ENCODE measurements at places on chromosomes 2 and 18.

DNA sequence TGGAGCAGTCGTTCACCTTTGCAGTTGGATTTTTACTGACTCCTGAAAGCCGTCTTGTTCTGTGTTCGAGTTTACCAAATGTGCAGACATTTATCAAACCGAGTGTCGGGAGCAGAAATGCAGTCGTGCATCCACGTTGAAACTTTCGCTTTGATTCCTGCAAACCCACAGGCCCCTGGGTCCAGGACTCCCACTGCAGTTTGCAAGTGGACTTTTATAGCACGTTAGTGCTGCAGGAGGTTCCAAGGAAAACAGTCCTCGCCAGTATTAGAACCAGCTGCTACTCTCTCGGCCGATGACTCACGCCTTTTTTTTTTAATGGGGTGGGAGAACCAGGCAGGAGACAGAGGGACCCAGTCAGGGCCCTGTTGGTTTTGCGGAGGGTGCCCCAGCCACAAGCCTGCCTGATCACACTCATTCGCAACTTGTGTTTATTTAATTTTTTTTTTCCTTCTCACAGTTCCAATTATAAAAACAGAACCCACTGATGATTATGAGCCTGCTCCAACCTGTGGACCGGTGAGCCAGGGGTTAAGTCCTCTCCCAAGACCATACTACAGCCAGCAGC, 90.1 kb downstream of the NFATC1 start:
- no peak for DNase-seq

GRCh38 chr2:237714690-237715458, 83.7 kb upstream of the RBM44 start:
- DNase-seq: no peak

DNA sequence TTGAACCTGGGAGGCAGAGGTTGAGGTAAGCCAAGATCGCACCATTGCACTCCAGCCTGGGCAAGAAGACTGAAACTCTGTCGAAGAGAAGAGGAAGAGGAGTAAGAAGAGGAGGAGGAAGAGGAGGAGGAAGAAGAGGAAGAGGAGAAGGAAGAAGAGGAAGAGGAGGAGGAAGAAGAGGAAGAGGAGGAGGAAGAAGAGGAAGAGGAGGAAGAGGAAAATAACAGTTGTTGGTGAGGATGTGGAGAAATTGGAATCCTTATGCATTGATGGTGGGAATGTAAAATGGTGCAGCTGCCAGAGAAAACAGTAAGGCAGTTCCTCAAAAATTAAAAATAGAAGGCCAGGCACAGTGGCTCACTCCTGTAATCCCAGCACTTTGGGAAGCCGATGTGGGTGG, 8.5 kb upstream of the NCL start:
- DNase-seq: no peak

GRCh38 chr18:51330148-51330547, 132.7 kb upstream of the MEX3C start:
- DNase-seq: no peak

DNA sequence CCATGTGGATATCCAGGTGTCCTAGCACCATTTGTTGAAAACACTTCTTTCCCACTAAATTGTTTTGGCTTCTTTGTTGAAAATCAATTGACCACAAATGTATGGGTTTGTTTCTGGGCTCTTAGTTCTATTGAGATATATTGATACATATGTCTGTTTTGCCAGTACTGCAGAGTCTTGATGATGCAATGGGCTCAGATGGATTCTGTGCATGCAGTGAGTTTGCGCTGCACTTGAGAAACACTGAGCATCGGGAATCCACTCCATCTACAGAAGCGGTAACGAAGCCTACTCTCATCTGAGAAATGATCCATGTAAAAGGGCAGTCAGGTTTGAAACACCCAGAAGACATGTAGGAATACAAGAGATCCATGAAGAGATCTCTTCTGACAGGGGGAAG, 21.9 kb upstream of the DNAJC10 start:
- DNase-seq: no peak

DNA sequence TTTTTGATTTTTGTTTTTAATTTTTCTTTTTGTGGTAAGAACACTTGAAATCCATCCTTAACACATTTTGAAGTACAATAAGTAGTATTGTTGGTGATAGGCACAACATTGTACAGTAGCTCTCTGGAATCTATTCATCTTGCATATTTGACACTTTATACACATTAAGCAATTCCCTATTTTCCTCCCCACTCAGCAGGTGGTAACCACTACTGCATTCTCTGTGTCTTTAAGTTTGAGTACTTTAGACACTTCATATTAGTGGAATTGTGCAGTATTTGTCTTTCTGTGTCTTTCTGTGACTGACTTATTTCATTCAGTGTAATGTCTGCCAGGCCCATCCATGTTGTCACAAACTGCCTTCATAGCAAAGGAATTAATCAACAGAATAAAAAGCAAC, 471.7 kb upstream of the CDH20 start:
- DNase-seq: no peak

GRCh38 chr2:167191588-167191987, 303.3 kb downstream of the XIRP2 start:
- no peak for DNase-seq

DNA sequence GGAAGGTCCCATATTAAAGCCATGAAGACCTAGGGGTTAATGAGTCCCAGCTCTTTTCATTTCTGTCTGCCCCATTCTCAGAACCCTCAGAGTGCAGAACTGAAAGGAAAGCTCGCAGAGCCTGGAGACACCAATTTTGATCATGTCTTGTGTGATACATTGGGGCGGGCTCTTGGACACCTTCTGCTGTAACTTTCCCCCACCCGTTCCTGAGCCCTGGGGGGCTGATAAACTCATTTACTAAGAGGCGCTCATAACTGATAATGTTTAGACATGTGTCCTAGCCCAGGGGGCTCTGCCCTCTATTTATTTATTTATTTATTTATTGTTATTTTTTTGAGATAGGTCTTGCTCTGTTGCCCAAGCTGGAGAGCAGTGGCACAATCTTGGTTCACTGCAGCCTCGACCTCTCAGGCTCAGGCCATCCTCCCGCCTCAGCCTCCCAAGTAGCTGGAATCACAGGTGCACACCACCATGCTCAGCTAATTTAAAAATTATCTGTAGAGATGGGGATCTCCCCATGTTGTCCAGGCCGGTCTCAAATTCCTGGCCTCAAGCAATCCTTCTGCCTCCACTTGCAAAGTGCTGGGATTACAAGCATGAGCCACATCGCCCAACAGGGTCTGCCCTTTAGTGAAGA, 72.4 kb upstream of the HAAO start:
- no peak for DNase-seq

DNA sequence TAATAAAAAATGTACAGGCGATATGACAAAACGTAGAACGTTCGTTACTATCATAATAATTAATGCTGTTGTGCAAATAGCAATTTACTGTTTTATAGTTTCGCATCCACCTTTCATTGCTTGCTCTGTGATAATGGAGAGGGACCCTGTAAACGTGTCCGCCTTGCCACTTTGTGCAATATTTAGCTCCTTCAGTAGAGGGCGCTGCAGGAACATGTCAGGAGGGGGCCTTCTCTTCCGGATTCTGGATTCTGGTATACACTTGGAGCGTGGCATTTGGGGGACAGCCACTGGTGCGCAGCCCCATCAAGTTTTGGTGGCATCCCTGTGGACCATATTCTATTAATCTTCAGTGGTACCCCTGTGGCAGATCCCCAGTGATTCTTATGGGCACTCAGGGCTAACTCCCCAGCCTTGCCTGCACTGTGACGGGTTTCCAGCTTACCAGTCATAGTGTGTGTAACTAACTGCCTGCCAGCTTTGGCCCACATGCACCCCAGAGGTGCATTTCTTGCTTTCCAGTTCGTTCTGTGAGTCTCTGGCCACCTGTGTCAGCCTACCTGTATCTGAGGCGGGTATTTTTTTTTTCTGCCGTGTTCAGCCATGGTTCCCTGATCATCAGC, 140.3 kb downstream of the CYRIA start:
- no peak for DNase-seq

- DNase-seq: no peak
These were observed 87.8 kb downstream of the UPP2 start for GRCh38 chr2:158189526-158189925.

DNA sequence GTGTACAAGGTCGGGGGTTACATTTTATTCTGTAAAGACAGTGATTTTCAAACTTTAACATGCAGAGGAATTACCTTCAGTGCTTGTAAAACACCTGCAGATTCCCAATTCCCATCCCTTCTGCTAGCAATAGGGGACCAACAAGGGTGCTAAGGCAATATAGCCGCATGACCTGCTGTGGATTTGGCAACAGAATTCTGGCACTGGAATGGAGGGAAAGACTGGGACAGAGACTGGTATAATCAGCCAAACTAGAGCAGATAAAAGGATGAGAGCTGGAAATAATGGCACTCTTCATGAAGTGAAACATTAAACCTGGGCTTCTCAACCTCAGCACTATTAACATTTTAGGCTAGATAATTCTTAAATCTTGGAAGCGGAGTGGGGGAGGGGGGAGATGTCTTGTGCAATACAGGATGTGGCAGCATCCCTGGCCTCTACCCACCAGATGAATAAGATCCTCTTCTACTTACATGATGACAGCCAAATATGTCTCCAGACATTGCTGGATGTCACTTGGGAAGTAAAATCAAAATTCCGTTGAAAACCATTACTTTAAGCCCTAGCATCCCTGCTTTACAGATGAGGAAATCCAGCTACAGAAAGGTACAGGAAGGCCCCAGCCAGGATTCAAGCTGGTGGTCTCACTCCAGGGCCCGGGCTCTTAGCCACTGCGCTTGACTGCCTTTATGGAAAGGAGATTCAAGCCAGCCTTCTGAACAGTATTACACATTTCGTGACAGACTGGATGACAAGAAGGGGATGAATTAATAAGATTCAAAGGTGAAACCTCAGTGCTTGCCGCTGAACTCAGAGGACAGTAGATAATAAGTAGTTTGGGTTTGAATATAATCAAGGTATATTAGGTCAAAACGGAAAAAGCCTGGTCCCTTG, 1.7 kb downstream of the EVA1A start:
- peak; percentile 5 for DNase-seq

GRCh38 chr2:40034198-40034597, 255.1 kb upstream of the THUMPD2 start:
- DNase-seq: no peak

DNA sequence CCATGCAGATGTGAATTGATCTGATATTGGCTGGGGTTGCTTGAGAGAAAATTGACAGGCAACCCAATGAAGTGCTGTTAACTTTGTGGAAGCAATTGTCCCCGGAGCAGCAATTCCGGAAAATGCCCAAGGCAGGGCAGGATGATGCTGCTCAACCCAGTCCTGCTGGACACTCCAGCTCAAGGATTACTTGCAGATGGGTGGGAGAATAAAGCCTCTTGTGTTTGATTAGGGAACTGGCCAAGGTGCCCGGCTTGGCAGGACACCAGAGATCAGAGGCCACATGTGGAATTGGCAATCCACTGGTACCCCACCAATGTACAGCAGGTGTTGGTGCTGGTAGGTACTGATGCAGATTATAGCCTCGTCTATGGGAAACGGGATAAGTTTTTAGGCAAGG, 12.3 kb upstream of the C2orf42 start:
- DNase-seq: no peak

DNA sequence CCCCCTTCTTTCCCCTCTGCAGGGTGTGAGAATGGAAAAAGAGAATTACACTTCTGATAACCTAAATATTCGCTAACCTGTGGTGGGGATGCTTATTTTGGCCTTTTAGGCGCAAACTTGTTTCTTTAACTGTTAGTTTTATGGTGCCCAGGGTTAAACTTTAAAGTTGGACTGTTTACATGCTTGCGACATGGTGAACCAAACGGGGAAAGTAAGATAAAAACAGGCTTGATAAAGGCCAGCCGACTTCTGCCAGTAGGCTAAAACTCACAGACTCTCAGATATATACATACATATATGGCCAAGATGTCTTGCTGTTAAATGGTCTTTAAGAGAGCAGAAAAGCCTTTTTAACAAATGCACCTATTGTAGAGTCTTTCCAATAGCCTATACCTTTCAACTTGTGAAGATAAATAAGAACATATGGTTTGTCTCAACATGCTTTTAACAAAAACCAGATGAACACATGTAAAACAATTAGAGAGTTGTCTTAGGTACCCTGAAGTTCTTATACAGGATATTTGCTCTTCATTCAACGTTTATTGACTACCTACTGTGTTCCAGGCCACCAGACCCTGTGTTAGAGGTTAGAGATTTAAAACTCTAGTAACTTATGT, 29.0 kb downstream of the PRKCE start:
- DNase-seq: no peak

GRCh38 chr2:234366891-234367290, 130.0 kb downstream of the ARL4C start:
- DNase-seq: no peak

DNA sequence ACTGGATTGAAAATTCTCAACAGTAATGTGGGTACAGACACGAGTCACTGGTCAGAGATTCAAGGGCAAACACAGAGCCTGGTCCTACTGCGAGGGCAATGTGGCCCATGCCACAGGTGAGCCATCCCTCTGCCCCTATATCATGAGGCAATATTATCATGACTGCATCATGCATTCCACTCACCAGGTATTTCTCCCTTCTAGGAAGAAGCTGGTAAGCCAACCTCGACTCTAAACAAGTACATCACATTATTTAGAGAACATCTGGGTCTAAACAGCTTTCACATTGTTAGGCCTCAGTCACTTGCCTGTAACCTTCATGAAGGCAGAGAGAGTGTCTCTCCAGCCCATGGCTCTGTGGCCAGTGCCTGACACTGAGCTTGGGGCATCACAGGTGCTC, 14.6 kb upstream of the RPL31 start:
- DNase-seq: no peak

DNA sequence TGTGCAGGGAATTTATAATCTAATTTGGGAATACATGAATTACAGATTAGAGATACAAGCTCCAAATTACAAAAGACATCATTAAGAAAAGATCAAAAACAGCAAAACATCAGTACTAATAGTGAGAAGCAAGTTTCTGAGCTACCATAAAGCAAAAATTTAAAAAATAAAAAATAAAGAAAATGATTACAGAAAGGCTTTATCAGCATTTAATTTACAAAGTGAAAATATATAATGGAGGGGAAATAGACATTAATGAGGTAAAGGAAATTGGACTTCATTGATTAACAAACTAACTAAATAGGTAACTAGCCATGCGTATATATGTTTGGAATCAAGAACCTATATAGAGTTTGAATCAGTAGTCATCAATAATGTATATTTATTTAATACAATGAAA, 712.9 kb upstream of the DDX18 start:
- no peak for DNase-seq

DNA sequence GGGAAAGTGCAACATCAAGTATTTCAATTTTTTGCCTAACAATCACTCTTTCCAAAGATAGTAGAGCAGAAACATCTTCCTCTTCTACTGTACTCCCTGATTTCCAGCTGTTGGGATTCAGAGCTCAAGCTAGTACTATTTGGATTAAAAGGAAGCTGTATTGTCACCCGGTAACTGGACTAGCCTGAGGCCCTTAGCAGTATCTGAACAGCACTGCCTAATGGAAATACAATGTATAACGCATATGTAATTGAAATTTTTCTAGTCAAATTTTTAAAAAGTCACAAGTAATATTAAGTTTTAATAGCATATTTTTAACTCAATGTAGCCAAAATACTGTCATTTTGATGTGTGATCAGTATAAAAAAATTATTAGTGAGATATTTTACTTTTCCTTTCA, 86.2 kb downstream of the COX7A2L start:
- DNase-seq: no peak

Data from mucosa of gallbladder (tissue), 1 donor.